ENCODE measurements at places on chromosomes 11 and 22.
A peak's percentile ranks its signal among the peaks of the same experiment; 100 is the strongest.

DNA sequence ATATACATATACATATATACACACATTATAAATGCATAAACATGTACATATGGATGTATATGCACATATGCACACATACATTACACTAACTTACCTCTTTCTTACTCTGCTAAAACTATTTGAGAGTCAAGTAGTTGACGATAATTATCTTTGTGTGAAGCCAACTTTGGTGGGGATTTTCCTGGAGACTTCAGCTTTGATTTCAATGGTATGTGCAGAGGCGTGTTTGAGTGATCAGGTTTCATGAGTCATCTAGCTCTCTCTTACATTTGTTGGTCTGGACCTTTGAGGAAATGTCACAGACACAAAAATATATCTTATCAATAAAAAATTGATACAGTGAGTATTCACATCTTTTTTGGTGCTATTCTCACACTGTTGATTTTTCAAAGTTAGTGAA is 769.1 kb upstream of the LUZP2 start:
- DNase-seq, result no peak

GRCh38 chr22:19330865-19331418 is 39.4 kb upstream of the CLTCL1 start:
- no peak for DNase-seq

DNA sequence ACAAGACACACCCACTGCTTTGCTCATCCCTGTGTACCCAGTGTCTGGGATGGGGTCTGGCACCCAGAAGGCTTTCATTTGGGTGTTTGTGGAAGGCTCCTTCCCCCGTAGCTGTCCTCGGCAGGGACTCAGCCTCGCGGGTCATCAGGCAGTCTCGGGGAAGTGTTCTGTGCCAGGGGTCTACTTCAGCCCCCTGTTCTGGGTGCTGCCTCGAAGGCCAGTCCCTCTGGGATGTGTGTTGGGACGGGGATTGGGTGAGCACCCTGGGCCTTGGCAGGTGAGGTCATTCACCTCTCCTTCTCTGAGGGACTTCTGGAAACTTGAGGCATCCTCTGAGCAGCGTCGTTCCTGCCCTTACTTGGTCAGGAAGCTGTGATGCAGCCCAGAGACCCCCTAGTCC is 65.5 kb downstream of the RPUSD4 start:
- DNase-seq, result no peak

DNA sequence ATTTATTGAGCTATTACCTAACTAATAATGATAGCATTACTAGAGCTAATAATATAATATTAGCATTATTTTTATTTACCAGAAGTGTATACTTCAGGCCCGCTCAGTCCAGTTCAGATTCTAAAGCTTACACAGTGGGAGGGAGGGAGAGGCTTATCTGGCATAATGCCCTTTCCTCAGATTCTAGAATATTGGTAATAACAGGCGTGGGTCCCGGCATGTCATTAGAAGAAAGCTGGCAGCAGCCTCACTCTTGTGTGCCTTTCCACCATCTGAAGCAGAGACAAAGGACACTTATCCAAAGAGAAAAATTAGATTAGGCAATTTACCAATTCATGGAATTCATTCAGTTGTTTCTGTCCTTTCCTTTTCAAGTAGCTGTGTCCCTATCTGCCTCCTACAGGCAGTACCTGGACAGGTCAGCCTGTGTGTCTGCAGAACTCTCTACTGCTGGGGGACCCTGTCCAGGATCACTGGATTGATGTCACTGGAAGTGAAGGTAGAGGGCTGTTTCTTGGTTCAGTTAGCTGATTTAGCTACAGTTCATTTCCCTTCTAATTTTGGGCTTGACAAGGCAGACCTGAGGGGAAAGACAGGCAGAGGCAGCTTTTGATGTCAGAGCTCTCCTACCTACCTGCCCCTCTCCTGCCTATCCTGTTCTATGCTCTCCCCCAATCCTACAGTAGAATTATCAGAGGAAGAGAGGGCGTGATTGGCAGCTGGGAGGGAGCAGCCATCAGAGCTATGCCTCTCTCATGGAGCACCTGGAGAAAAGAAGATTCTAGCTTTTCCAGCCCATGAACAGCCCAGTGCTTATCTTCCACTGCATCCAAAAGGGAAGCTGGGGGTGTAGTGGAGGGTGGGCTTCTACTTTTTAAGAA is 20.3 kb upstream of the CCDC90B start:
- DNase-seq, result no peak

DNA sequence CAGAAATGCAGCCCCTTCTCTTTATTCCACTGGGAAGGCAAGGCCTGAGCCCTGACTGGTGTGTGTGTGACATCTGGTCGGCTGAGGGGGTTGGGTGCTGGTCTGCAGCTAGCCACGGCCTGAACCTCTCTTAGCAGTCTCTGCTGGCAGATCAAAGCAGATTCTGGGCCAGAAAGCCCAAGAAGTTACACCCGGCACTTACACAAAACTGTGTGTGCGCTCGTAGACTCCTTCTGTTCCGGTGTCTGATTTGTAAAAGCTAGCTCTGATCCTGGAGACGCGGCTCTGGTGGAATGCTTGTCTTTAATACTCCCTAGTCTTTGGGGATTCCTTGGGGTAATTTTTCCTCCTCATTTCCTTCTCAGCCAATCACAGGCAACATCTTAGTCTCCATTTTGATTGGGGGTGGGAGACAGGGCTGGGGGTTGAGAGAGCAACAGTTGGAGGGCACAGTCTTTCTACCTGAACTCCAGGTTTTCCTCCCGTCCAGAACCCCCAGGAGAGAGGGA is 5.5 kb downstream of the PKNOX2 start:
- DNase-seq, result no peak

DNA sequence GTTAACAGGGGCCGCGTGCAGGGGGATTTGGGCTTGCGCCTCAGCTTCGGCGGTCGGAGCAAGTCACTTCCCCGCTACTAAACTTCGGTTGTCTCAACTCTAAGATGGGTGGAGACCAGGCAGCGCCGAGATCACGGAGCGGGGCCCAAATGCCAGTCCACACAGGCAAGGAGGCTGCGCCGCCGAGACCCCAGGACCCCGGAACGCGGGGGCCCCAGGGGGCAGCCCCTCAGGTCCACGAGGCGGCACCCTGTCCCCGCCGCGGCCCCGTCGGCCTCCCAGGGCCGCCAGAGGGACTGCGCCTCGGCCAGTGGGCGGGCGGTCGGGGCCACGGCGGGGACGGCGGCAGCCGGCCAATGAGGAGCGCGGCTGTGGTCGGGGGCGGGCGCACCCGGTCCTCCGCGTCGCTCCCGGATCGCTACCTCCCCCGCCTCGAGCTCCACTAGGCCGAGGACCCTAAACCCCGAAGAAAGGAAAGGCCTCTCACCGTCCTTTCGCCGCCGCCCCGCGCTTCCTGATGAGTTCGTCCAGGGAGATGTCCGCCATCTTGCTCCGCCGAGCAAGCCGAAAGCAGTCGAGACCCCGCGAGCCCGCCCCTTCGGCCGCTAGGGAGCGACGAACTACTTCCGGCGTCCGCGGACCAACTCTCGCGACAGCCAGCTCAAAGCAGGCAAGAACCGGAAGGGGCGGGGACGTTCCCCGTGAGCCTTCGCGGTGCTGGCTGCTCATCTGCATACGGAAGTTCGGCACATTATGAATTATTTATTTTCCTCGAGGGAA is at the start of gene POLDIP3:
TSS of gene POLDIP3 (minus strand) at position 572 of the 780 bp plus-strand sequence. CDS start at position 546, 26 bp downstream.
- DNase-seq, result peak; percentile 99

GRCh38 chr11:11498195-11498594 is 123.6 kb downstream of the GALNT18 start:
- no peak for DNase-seq

- no peak for DNase-seq
Measured at GRCh38 chr11:422249-422656, 7.5 kb upstream of the SIGIRR start.

DNA sequence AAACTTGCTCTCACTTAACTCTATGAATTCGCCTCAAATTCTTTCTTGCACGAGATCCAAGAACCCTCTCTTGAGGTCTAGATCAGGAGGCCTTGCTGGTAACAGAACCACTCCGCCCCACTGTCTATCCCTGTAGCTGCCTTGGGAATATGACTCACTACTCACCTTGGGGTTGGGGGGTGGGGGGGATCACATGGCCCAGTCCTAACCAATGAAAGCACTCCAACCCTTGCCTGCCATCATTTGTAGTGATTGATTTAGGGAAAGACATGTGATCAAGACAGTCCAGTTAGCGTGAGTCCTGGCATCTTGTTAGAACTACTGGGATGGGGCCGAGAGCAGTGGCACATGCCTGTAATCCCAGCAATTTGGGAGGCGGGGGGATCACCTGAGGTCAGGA is 4.8 kb upstream of the MRTFA start:
- no peak for DNase-seq

DNA sequence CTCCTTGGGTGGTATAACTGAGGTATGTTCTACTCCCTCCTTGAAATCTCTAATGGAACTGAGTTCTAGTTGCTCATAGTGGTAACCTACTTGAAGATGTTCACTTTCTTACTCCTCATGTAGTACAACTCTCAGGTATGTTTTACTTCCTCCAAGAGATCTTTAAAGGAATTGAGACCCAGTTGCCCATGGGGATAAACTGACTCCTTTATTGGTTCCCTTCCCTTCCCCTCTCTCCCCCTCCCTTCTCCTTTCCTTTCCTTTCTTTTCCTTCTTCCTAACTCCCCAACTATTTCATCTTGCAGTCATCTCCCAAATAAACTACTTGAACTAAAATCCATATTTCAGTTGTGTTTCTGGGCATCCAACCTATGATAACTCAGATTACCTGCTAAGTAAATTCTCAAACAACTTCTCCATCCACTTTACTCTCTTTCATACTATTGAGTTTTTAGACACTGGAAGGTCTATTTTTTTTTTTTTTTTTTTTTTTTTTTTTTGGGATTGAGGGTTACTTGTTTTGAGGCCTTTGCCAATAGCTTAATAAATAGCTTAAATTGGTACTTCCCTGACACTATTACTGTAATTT is 7.9 kb upstream of the TRIM68 start:
- DNase-seq, result no peak

- peak; percentile 64 for DNase-seq
Measured at GRCh38 chr11:117828611-117829368, 4.2 kb upstream of the FXYD2 start.

GRCh38 chr22:46057246-46058090 is 80.5 kb upstream of the WNT7B start:
- no peak for DNase-seq

DNA sequence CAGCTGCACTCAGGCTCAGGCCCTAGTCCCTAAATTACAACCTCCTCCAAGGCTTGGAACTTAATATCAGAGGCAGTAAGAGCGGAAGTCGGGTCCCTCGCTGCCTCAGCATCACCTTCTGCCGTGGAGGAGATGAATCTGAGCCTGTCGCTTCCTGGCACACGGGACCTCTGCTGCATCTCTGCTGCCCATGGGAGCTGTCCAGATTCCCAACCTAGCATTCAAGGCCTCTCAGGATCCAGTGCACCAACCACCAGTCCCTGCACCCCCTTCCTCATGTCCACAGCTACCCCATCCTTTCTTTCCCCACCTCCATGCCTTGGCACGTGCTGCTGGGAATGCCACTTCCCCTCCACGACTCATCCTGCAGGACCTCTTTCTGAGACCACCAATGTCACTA is 2.5 kb upstream of the PTGDR2 start:
- no peak for DNase-seq

GRCh38 chr11:85718991-85719807 is 33.2 kb upstream of the CCDC89 start:
- no peak for DNase-seq

DNA sequence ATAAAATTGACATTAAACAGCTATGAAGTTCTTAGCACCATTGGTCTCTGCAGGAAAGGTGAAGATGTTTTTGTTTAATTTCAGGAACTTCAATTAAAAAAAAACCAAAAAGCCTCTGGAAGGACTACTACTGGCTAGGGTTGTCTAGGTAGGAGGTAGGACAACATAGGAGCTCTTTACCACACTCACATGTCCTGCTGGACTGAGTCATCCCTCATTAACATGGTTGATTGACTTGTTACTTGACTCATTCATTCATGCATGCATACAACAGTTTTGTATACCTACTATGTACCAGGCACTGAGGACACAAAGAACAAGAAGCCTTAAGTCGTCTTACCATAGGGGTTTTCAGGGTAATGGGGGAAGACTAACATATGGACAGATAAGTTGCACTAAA is 216.9 kb upstream of the ARHGAP20 start:
- DNase-seq, result no peak

DNA sequence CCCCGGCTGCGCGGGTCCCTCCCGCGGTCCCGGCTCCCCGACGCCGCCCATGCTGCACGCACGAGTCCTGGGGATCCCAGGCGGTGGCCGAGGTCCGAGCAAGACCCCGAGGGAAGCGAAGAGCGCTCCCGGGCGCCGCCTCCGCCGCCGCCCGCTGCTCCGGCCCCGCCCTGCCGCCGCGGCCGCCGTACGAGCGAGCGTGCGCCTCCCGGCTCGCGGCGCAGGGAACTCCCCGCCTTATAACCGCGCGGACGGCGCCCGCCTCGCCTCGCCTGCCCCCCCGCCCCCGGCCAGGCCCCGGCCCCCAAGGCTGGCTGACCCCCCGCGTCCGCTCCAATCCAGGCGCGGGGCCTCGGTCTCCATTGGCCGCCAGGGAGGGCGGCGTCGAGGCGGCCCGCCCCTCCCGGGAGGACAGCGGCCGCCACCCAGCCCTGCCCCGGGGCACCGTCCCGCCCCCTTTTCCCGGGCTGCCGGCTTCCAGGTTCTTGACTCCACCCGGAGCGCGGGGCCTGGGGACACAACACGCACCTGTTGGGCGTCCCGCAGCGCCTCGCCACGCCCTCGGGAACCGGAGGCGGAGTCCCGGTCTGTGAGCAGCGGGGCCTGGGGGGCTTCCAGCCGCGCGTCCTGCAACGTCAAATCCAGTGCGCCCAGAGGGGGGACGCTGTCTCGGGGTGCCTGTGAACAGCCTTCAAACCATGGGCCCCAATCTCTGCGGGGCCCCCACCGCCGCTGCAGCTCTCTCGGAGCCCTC is at the start of gene FADS3:
TSS of gene FADS3 (minus strand) at position 215 of the 754 bp plus-strand sequence. CDS start at position 51, 164 bp downstream.
- peak; percentile 74 for DNase-seq

DNA sequence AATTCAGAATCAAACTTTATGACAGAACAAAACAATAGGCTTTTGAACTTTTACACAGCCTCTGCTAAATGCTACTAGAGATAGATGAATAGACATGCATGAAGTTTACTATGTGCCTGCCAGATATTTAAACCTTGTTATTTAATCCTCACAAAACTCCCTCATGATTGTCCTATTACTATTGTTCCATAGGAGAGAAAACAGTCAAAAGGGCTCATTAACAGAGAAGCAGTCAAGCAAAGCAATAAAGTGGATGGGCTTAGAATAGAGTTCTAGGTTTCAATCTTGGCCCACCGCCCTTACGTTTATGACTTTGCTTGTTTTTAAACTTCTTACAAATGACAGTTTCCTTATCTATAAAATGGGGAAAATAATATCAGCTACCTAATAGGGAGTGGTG is 12.9 kb downstream of the CWC15 start:
- no peak for DNase-seq

DNA sequence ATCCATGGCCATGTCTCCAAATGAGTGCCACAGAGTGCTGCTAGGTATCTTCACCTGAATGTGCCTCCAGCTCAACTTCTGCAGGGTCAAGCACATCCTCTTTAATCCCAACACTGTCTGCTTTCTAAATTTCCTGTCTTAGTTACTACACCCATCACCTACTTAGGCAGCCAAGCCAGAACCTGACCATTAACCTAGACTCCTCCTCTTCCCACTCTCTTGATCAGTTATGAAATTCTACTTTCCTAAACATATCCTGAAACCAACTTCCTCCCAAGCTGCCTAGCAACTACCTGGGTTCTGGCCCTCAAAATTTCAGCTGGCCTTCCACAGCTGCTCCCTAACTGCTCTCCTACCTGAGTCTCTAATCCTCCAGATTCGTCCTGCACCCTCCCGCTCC is 22.7 kb downstream of the CADM1 start:
- no peak for DNase-seq

Data from inflammatory macrophage treated with lipopolysaccharide for 1 hour (primary cell).